ENCODE measurements at places on chromosomes 5 and 9. TPM values are rescaled to one million over a fixed set of nuclear protein-coding genes. Genes with fewer than 3 reads are reported as not detected.

DNA sequence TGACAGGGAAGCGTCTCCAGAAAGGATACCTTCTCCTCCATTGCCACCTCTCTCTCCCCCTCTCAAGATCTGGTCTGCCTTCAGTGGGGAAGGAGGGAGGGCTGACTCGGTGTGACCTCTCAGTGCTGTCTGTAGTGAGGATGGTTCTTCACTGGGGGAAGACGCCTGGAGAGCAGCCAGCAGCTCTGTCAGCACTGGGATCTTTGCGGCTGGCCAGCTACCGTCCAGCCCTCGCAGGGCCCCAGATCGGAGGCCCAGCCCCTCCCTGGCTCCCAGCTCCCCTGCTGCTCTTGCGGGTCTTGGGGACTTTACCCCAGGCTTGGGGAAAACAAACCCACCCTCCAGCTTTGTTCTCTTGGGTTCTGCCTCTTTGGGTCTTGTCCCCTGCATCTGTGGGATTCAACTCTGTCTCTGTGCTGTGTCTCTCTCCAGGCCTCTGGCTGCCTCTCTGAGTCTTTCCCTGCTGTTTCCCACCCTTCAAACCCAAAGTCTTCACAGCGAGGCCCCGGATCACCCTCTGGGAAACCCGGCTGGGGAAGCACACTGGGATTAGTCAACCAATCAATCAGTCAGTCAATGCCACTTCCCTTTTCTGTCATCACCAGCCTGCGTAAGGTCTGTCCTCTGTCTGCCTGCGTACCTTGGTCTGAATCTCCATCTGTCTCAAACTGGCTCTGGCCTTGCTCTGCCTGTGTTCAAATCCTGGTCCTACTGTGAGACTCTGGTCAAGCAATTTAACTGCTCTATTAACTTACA is 23.0 kb downstream of the FGF18 start:
- DNase-seq = peak; percentile 78

DNA sequence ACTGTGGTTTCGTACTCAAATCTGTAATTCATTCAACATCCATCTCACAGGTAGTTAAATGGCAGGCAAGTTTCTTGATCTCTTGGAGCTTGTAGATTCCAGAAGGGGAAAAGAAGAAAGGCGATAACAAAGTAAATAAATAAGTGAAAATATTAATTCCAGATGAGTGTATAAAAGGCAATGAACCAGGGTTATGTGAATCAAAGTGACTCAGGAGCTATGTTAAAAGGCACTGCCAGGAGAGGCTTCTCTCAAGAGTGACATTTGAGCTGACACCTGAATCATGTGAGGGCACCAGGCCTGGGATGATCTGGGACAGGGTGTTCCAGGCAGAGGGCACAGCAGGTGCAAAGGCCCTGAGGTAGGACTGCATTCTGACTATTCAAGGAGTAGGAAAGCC is 45.0 kb downstream of the DOCK2 start:
- no peak for DNase-seq

Gene TMEM38B
- total RNA-seq = 79.4 TPM

- DNase-seq = no peak
Measured at GRCh38 chr9:17695482-17695881, 116.6 kb downstream of the SH3GL2 start.

Gene TLX3
- not detected for total RNA-seq

DNA sequence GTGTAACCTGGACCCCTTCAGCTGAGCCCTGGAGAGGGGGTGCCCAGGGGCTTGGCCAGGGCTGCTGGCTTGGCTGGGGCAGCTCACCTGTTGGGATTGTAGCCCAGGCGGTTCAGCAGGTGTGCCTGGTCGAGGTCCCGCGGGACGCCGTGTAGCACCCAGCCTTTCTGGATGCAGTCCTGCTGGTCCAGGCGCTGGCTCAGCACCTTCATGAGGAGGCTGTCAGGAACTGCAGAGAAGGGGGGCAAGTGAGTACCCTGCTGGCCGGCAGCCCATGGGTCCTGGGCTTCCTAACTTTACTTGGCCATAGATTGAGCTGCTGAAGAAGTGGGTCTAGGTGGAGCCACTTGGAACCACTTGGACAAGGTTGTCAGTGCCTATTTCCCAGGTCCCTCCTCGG is 85.5 kb downstream of the AK8 start:
- no peak for DNase-seq

DNA sequence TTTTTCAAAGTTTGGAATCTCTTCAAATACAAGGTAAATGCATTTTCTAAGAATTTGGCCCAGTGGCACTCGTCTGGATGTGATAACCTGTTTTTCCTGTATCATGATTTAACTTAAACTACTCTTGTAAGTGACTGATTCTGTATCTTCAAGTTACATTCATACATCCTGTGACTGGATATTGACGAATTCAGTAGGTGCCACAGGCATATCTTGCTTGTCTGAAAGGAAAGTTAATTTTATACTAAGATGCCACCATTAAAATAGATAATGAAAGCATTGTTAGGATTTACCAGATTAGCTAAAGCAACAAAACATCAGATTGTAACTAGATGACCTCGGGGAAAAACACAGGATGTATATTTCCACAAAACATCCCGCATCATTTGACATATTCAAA is 175.3 kb upstream of the ZNF608 start:
- DNase-seq = no peak

Gene ABLIM3
- 33.2 TPM for total RNA-seq

DNA sequence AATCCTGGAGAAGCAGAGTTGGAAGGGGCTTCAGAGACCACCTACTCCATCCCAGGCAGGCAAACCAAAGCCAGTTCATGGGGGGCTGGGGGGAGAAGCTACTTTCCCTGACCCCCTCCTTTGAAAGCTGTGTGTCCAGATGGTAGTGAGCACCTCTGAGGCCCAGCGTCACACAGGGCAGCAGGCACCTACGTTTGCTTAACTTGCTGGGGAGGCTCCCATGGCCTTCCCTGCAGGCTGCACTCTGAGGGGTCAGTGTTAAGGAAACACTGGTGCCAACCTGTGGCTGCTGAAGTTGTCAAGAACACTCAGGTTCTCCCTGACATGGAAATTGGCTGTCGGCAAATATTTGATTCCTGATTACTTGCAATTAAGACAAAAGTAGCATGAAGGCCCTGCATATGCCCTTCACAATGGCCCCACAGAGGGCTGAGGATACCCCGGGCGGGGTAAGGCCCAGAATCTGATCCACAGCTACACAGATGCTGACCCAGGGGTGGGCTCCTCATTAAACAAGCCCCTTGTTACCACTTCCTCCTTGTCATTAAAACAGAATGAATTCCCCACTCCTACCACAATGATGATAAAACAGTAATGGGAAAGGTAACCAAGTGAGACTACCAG is 208.5 kb downstream of the FSTL4 start:
- DNase-seq = no peak

DNA sequence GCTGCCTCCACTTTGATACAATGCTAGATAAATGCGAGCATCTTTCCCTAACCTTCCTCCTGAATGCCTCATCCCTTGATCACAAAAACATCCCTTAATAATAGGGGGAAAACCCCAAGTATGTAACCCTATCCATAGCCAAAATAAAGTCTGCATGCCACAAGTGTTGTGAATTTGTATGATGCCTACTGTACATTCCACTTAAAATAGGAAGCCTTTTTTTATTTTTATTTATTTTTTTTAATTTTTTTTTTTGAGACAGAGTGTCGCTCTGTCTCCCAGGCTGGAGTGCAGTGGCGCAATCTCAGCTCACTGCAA is 207.0 kb downstream of the AOPEP start:
- no peak for DNase-seq

DNA sequence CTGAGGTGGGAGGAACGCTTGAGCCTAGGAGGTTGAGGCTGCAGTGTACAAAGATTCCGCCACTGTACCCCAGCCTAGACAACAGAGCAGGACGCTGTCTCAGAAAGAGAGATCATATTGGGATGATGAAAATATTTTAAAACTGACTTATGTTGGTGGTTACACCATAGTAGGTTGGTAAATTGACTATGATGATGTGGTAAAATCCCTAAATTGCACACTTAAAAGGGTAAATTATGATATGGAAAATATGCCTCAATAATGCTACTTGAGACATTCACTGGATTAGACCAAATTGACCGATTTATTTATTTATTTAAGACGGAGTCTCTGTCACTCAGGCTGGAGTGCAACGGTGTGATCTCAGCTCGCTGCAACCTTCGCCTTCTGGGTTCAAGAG is 21.9 kb upstream of the TOR1B start:
- no peak for DNase-seq

GRCh38 chr5:176927562-176927961 is 28.4 kb upstream of the HK3 start:
- no peak for DNase-seq

DNA sequence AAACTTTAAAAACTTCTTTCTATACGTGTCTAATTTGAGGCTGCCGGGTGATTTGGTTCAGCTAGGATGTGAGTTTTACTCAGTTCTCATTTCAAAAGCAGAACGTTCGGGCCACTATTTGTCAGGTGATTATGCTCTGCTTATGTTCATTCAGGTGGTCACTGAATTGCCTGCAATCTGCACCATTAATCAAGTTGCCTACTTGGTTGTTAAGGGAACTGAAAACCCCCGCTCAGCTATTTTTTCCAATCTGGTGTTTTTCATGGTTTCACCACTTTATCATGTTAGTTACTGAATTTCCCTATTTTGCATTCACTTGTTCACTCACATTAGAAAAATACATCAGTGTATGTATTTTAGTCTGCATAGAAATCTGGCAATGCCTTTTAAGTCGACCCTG is 523.0 kb downstream of the CSNK1G3 start:
- DNase-seq = no peak

Gene RNF183
- 0.04 TPM for total RNA-seq

- DNase-seq = peak; percentile 23
Measured at GRCh38 chr5:160260881-160261815, 31.8 kb downstream of the FABP6 start.

DNA sequence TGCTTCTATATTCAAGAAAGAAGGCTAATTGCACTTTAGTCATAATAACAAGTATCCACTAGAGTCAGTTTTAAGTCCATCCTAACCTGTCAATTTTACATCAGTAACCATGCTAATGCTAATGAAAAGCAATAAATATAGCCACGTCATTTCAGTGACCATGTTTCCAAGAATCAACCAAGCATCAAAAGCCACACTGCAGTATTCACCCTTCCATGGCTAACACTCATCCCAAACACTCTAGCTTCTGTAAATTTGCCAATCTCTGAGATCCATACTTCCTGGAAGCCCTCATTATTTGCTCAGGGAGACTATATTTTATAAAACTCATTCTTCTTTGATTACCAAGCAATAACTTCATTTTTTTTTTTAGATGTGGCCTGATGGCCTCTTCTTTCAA is 712.0 kb downstream of the CETN3 start:
- DNase-seq = no peak

- DNase-seq = no peak
Measured at GRCh38 chr5:131795228-131795627, 1.6 kb downstream of the FNIP1 start.

Gene HCN1
- total RNA-seq = 1.3 TPM

- DNase-seq = no peak
Measured at GRCh38 chr5:57538341-57538955, 55.8 kb upstream of the ACTBL2 start.

DNA sequence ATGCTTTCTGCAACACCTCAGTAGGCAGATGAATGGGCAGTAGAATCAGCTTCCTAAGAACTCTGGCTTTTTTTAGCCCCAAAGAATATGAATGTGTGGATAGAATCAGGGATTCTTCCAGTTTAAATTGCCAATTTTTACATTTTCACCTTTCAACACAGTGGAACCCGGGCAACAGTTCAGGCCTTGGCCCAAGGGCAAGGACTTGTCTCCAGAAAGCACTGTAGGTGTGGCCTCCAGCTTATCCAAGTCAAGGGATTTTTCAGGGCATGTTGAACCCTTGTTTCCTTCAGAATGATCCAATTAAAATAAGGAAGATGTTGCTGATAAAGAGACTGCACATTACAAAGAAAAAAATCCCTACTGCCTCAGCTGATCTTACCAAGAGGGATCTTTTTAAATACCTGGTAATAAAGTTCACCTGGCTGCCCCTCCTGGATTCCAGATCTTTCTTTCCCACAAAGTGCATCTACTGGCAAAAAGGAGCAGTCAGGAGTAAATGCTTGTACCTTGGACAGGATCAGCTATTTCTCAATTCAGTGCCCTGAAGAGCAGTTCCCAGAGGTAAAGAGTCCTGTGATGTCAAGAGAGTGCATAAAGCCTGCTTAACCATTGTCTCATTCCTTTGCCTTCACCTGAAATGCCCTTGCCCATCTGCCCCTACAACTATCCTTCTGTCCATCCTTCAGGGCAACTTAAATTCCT is 80.1 kb upstream of the PLPP6 start:
- peak; percentile 30 for DNase-seq

Gene SLC9A3
- total RNA-seq = 1.2 TPM

DNA sequence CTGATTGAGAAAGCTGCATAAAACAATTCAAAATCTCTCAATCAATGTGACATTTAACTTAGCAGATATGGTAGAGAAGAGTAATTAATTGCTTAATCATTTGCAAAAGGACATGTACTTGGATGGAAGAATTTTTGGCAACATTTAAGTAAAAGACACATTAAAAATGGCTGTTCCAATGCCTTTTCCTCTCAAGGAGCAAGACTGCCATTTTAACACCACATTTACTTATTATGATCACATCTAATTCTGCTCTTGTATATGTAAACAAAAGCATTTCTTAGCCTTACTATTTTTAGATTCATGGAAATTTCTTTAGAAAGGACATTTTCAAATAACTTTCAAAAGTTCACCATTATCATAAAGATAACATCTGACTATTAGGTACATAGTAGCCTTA is 360.0 kb downstream of the HINT1 start:
- no peak for DNase-seq

- no peak for DNase-seq
Measured at GRCh38 chr5:167285591-167285990, 1005.9 kb upstream of the WWC1 start.

DNA sequence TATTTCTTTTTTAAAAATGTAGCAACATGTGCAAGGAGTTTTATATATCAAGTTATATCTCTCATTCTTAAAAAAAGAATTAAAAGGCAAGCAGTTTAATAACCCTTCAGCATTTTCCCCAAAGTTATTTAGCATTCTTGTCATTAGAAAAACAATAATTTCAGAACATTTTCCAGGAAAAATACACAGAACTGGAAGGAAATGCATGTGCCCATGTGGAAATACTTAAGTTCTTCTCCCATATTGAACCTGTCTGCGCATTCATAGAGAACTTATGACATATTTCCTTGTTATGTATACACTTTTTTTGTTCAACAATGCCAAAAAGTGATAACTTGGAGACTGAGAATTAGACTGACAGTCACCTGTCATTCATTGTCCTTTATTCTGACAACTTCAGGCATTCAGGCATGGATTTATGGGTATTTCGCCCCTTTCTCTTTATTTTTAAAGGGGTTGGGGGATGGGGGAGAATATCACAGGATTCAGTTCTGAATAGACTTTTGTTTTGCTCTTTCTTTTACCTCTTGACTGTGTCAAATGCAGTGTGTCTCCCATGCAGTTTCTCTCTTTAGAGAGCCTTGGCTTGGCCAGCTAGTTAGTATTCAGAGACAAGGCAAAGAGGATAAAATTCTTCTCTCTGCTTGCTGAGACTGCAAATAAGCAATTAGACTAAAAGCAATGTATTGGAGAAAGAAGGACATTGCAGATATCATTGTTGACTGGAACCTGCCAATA is 701.0 kb downstream of the NR2F1-AS1 start:
- peak; percentile 85 for DNase-seq
